ENCODE measurements at places on chromosomes 16 and 17.
A peak's percentile ranks its signal among the peaks of the same experiment; 100 is the strongest.

DNA sequence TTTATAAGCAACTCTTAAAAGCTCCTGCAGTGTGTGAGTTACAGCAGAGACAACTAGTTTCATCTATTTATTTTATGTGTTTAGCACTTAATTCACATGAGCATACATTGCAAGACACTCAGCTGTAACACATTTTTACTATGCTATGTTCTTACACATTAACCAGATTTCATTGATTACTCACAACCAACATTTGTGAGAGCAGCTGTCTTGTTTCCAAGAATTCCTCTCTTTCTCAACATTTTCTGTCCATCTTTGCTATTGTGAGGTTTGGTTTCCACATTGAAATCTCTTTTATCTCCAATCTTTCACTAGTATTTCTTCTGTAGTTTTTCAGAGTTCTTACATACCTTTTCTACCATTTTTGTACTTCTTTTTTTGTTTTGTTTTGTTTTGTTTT, 51.2 kb downstream of the COPRS start:
- no peak for DNase-seq

GRCh38 chr16:49491771-49492761, 118.5 kb downstream of the C16orf78 start:
- no peak for DNase-seq

- DNase-seq, result no peak
These were observed 913 bp downstream of the CDIP1 start for GRCh38 chr16:4537376-4538343.

GRCh38 chr16:66164581-66165247, 201.8 kb upstream of the CDH5 start:
- no peak for DNase-seq

GRCh38 chr17:8964801-8965393, 610 bp downstream of the PIK3R5 start:
- DNase-seq, result no peak

GRCh38 chr16:25126820-25127232, 15.3 kb downstream of the LCMT1 start:
- DNase-seq, result peak; percentile 76

DNA sequence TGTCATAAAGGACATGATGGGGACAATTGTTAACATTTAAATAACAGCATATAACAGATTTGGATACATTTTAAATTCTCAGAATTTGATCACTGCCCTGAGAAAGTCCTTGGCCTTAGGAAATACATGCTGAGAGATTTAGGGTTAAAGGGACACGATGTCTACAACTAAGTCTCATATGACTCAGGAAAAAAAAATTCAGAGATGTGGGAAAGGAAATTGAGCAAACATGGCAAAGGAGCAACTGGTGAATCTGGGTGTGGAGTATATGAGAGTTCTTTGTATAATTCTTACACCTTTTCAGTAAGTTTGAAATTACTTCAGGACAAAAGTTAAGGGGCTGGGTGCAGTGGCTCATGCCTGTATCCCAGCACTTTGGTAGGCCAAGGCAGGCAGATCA, 18.2 kb downstream of the MPP3 start:
- DNase-seq, result no peak

DNA sequence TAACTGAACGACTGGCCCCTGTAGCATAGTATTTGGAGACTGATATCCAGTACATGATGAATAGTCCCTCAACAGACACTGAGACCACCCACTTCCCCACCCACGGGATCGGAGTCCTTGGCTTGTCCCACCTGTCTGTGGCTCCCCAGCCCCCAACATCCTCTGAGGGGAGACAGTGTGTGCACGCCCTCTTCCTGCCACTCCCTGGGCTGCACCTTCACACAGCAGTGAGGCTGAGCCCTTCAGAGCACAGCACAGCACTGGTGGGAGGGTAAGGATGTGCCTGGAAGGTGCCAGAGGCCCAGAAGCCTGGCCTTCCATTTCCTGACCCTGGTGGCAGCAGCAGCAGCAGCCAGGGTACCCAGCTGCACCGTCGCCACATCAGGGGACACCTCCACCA, 11.0 kb downstream of the DNASE1 start:
- peak; percentile 30 for DNase-seq

DNA sequence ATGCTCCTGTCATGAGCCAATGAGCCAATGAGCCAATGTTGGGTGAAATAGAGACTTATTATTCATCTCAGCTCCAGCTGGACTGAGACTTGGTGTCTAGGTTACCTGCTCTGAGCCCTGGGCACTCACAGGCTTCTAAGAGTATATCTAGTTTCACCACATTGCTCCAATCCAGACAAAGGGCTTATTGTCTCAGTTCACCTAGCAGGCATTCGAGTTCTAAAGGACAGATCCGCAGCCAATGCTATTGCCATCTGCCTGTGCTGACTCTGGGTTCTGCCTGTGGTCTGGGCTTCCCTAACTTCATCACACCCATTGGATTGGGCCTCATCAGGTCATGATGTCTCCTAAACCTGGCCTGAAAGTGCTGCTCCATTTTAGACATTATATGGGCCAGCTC, 66.1 kb upstream of the HS3ST4 start:
- DNase-seq, result no peak

DNA sequence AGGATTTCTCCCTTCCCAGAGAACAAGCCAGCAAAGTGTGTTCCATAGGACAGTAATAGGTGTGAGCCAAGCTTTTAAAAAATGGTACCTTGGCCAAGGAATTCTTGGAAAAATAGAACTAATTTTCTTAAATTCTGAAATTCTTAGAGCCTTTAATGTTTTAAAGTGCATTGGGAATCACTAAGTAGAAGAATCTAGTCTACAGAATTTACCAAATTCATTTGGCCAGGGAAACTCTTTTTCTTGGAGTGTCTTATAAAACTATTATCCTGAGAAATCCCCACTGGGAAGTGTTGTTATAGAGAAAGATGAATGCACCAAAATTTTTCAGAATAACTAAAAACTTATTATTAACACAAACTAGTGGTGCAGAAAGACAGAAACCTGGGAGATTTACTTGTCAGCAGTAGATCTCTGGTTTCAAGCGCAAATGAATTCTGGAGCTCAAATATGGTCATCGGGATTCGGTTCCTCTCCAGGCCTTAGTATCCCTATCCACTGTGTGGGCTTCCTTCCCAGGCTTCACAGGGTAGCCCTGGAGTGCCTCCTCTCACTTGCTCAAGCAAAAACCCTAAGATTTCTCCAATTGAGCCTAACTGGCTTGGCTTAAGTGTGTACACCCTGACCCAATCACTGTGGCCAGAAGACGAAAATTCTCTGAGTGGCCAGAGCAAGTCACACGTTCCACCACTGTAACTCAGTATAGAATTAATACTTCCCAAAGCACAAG, 217.8 kb downstream of the CHD9NB start:
- no peak for DNase-seq

DNA sequence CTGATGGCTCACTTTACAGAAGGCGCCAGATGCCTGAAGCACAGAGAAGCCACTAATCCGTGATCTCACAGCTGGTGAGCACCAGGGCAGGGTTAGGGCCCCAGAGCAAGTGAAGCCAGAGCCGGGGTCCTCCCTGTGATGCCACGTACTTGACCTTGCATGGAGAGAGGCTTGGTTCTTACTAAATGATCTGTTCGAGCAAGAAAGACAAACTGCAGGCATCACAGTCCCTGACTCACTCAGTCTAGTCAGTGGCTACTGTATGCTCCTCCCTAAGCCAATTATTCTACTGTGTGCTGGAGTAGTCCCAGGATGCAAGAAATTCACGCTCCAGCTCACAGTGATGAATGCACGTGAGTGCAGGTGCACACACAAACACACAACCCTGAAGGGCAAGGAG, 55.4 kb downstream of the SDK2 start:
- no peak for DNase-seq

DNA sequence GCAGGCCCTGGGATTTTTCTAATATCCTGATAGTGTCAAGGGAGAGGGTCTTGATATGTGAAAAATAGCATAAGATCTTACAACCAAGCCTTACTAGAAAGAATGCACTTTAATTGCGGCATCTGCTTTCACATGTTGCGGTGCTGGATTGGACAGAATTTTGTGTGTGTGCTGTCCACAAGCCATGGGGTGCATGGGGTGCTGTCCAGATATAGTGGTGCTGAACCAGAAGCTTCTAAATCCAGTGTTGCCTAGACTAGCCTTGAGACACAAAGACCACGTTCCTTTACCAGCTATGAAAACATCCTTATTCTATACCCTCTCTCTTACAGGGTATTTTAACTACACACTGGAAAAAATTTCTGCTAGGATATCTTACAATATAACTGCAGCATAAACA, 244.0 kb downstream of the TMEM114 start:
- no peak for DNase-seq

GRCh38 chr16:25868706-25869370, 177.1 kb downstream of the HS3ST4 start:
- DNase-seq, result no peak

GRCh38 chr17:82713071-82713723, 3.3 kb upstream of the FN3KRP start:
- DNase-seq, result no peak

GRCh38 chr16:48131201-48131935, 24.4 kb downstream of the ABCC12 start:
- DNase-seq, result no peak

- DNase-seq, result no peak
These were observed 13.9 kb upstream of the CES1 start for GRCh38 chr16:55846598-55847346.

- no peak for DNase-seq
These were observed 51.6 kb downstream of the ACTG1 start for GRCh38 chr17:81460856-81461460.

DNA sequence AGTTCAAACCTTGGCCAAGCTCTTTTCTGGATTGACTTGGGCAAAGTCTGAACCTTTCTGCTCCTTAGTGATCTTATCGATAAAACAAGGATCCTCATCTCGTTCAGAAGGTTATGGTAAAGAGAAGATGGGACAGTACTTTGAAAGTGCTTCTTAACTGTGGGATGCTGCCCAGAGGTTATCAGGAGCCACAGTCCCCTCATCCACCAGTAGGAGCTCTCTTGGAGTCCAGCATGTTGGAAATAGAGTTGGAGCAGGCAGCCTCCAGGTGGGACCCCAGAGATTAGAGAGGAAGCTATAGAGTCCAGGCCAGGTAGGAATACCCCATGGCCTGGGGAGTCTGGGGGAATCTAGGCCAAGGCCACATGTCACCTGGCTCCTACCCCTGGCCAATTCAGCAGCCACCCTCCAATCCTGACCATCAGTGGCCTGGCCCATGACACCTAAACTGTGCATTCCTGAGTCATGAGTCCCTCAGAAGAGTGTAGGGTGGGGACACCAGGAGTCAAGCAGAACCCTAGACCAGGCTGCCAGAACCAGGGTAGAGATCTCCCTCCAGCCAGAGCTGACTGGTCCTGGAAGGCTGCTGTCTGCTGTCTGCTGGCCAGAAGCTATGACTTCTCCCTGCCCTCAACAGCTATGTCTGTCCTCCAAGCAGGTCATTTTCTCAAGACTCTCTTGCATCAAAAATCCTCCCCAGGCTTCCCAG, 144.3 kb downstream of the AIPL1 start:
- no peak for DNase-seq

GRCh38 chr17:20073055-20073979, 64.2 kb downstream of the SPECC1 start:
- no peak for DNase-seq

DNA sequence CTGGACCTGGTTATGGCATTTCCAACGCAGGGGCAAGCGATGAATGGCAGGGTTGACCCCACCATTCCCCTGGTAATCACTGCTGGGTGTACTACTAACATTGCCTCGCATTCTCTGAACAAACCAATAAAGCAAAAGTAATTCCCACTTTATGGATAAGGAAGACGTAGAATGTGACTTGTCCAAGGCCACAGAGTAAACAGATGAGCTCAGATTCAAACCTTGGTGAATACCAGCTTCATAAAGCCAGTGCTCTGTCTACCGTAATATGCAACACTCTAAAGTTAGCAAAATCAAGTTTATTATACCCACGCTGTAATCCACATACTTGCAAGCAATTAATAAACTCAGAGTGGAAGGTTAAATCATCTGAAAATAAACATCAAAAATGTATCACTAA, 59.6 kb downstream of the ANKFY1 start:
- DNase-seq, result no peak

GRCh38 chr17:3867606-3868005, 21.6 kb upstream of the NCBP3 start:
- DNase-seq, result no peak

GRCh38 chr16:6560306-6561100, 772.1 kb upstream of the RBFOX1 start:
- DNase-seq, result no peak

DNA sequence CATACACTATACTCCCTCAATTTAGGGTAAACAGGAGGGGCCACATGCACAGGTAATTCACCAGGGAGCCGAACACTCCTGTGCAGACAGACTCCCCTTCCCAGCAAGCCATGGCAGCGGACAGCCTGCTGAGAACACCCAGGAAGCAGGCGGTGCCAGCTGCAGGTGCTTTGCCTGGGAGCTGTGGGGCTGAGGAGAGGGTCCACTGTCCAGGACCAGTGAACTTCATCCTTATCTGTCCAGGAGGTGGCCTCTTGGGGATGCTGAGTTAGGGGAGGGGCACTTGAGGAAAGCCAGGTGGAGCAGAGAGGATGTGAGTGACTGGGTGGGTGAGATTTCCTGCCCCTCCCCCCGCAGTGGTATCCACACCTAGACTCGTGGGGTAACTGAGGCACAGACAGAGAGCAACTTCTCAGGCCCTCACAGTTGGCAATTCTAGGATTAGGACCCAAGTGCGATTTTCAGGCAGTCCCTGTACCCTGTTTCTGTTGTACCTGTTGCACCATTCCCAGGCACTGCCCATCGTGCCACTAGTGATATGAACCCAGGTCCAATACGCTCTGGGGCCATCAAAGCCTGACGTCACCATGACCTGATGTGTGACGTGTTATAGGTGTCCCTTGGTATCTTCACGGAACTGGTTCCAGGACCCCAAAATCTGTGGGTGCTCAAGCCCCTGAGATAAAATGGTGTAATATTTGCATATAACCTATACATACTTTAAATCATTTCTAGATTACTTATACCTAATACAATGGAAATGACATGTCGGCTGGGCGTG, 1.2 kb downstream of the GRN start:
- no peak for DNase-seq

- DNase-seq, result peak; percentile 95
These were observed 19.4 kb downstream of the CEP295NL start for GRCh38 chr17:78883533-78884131.

- no peak for DNase-seq
These were observed 4.3 kb upstream of the HES7 start for GRCh38 chr17:8128125-8128784.

- no peak for DNase-seq
These were observed 61.9 kb downstream of the BANP start for GRCh38 chr16:88013091-88013609.
